ENCODE measurements at places on chromosomes 5 and 9. TPM values are rescaled to one million over a fixed set of nuclear protein-coding genes. Genes with fewer than 3 reads are reported as not detected.

Gene BTNL8
- total RNA-seq = not detected

GRCh38 chr5:143011585-143011984, 241.4 kb downstream of the ARHGAP26 start:
- no peak for DNase-seq

- DNase-seq = no peak
Measured at GRCh38 chr5:68739752-68740151, 354.1 kb upstream of the SLC30A5 start.

DNA sequence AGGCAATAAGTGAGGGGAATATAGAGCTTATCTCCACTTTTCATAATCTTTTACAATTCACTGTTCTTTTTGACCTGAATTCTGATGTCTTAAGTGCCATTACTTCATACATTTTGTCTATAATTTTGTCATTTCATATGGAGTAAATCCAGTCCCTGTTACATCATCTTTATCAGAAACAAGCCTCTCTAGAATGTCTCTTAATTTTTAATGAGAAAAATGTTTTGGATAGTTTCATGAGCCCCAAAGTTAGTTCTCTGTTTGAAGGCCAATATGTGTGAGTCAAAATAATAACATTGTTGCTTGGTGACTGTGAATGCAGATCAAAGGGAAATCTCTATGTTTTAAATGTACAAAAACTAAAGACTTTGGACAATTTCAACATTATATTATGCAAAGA, 329.6 kb upstream of the ARRDC3 start:
- no peak for DNase-seq

Gene GFI1B
- total RNA-seq = 0.41 TPM

- DNase-seq = peak; percentile 27
Measured at GRCh38 chr9:111866976-111867375, 29.6 kb upstream of the UGCG start.

Gene TCERG1
- 97.0 TPM for total RNA-seq

Gene GLRA1
- total RNA-seq = not detected

- DNase-seq = no peak
Measured at GRCh38 chr9:104800068-104800785, 36.3 kb downstream of the NIPSNAP3B start.

DNA sequence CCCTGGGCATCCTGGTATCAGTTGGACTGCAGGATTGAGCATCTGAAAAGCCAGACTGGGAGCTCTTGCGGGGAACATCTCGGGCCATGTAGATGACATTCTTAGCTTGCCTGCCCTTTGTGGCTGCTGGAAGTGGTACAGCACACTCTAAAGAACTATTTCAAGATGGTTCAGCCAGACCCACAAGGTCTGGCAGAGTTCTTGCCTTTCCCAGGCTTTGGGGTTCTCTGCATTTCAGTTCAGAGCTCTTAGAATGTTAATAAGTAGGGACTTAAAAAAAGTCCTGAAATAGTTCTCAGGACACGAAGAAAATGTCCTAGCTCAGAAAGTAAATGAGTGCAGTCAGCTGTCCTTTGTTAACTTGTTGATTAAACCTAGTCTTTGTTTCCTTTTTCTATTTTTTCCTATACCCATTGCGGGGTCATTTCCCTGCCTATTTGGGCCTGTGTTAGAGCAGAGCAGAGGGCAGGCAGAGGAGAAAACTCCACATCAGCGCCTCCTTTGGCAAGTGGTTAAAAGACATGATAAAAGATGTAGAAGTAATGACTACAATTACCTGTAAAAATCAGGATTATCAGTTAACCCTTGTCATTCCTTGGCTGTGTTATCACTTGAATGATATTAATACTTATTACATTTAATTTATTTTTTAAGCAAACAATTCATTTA, 291.5 kb downstream of the ZSWIM6 start:
- no peak for DNase-seq

Gene TMC1
- not detected for total RNA-seq

Gene ABO
- total RNA-seq = 0.20 TPM

DNA sequence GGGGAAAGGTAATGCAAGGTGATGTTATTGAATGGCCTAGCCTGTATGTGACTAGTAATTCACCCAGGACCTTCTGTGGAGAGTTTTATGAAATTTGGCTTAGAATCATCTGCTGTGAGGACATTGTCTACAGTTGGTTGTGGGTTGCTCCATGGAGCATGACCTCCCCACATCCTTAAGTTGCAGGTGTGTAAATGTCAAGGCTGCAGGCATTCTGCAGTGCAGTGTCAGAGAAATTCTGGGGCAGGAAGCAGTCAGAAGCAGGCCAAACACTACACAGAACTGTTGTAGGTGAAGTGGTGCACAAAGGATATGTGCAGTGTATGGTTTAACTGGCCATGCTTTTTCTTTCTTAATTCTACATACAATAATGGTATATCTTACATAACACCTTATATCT, 588.3 kb downstream of the EBF1 start:
- DNase-seq = no peak
